NCI-H1105 treated with DMSO at 0.1 percent for 48 hours (cell line): ENCODE measurements at places on chromosomes 5 and 9.

- DNase-seq, result peak; percentile 41
Measured at GRCh38 chr9:36728651-36729520, 156.2 kb downstream of the MELK start.

- DNase-seq, result no peak
Measured at GRCh38 chr9:91332546-91333231, 29.0 kb downstream of the AUH start.

- DNase-seq, result no peak
Measured at GRCh38 chr5:106600803-106601202, 1069.9 kb downstream of the EFNA5 start.

- DNase-seq, result no peak
Measured at GRCh38 chr5:109601736-109602135, 88.0 kb upstream of the MAN2A1 start.

GRCh38 chr9:115969096-115969495 lies 184.5 kb upstream of the PAPPA start:
- DNase-seq, result no peak

DNA sequence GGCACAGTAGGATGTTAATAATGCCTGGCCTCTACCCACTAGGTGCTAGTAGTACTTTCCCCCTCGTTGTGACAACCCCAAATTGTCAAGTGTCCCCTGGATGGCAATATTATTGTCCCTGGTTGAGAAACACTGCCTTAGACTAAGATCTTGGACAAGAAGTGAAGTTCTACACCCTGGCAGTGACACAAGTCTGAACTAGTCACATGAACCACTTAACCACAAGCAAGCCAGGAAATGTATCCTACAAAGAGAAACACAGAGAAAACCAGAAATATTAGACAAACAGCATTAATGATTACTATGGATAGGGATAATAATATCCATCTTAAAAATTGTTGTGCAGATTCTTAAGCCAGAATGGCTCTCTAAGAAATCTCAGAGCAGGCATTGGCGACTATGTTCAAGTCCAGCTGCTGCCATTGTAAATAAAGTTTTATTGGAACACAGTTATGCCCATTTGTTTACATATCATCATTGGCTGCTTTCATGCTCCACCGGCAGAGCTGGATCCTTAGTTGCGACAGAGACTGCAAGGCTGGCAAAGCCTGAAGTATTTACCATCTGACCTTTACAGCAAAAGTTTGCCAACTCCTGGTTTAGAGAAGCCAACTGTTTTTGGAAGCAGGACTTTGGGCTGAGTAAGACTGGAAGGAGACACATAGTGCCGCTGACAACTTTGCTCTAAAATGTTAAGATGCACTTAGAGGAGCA lies 80.8 kb downstream of the NTRK2 start:
- no peak for DNase-seq

GRCh38 chr9:77495834-77496671 lies 152.1 kb downstream of the GNA14 start:
- peak; percentile 79 for DNase-seq

DNA sequence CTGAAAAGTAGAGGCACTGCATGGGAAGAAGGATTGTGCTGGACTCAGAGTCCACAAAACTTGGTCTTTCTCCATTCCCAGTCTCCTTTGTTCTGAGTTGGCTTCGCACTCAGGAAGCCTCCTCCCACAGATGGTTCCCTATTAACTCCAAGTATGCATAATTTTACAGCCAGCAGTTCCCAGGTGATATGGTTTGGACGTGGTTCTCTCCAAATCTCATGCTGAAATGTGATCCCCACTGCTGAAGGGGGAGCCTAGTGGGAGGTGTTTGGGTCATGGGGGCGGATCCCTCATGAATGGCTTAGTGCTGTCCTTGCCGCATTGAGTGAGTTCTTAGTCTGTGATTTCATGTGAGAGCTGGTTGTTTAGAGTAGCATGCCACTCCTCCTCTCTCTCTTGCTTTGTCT lies 86.6 kb downstream of the FEM1C start:
- no peak for DNase-seq

- DNase-seq, result no peak
Measured at GRCh38 chr5:39503155-39503554, 78.4 kb upstream of the DAB2 start.

- DNase-seq, result peak; percentile 60
Measured at GRCh38 chr5:104241046-104241445, 678.5 kb upstream of the NUDT12 start.

GRCh38 chr5:35826554-35826953 lies 30.1 kb upstream of the IL7R start:
- no peak for DNase-seq

- no peak for DNase-seq
Measured at GRCh38 chr5:26579712-26580111, 458.7 kb downstream of the CDH9 start.

DNA sequence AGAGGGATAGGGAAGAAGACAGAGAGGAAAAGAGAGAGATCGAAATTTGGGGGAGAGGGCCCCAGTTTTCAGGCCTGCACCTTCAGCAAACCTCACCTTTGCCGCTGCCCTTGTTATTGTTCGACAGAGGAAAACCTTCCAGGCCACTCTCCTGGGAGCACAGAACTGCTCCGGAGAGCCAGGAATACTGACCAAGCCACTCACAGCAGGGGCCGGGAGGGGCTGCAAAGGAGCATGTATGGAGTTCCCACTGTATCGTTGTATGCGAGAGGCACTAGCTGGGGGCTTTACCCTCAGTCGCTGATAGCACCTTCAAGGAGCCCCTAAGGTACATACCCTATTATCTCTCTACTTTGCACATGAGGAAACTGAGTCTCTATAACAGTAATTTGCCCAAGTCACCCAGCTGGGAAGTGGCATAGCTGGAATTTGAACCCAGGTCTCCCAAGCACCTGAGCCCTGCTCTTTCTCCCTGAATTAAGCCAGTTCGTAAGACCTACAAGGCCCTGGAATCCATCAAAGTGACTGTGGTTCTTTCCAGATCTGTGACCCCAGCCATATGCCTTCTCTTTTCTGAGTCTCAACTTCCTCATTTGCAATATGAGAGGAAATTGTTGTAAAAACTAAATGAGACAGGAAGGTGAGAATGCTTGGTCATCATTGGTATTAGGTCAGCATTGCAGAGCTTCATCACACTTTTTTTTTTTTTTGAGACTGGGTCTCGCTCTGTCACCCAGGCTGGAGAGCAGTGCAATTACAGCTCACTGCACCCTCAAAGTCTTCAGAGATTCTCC lies 21.0 kb upstream of the FOXE1 start:
- no peak for DNase-seq

DNA sequence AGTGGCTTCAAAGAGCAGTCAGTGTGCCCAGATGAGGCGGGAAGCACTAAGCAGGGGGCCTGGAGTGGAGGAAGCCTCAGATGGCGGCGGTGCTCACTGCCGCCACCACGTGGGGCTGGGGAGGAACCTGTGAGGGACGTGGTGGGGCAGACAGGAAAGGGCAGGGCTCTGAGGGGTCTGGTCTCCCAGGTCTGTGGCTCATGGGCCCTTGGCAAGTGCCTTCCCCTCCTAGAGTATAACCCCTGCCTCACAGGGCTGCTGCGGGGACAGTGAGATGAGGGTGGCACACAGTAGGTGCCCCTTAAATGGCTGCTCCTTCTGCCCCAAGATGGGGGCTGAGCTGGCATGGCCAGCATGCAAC lies 26.6 kb downstream of the NR5A1 start:
- no peak for DNase-seq

GRCh38 chr5:566636-567309 lies 42.5 kb upstream of the SLC9A3 start:
- DNase-seq, result no peak

- no peak for DNase-seq
Measured at GRCh38 chr5:102933721-102934459, 178.8 kb downstream of the PAM start.

GRCh38 chr9:135166565-135166964 lies 79.1 kb downstream of the OLFM1 start:
- DNase-seq, result no peak

DNA sequence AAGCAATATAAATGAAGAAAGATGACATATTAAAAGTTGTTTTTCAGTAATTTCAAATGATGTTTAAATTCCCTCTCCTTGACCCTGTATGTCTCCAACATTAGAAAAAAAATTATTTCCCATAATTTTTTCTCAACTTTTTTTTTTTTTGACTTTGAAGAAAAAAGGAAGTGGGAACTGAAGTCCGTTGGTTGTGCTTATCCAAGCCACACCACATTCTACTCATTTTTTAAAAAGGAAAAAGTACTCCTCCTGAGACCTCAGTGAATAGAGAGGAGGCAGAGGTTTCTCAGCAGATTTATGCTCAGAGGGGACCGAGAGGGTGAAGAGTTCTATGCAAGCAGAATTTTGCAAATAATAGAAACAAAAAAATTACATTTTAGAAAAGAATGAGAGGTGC lies 123.3 kb downstream of the PCSK5 start:
- DNase-seq, result no peak

- no peak for DNase-seq
Measured at GRCh38 chr5:104598285-104598684, 1035.7 kb upstream of the NUDT12 start.

DNA sequence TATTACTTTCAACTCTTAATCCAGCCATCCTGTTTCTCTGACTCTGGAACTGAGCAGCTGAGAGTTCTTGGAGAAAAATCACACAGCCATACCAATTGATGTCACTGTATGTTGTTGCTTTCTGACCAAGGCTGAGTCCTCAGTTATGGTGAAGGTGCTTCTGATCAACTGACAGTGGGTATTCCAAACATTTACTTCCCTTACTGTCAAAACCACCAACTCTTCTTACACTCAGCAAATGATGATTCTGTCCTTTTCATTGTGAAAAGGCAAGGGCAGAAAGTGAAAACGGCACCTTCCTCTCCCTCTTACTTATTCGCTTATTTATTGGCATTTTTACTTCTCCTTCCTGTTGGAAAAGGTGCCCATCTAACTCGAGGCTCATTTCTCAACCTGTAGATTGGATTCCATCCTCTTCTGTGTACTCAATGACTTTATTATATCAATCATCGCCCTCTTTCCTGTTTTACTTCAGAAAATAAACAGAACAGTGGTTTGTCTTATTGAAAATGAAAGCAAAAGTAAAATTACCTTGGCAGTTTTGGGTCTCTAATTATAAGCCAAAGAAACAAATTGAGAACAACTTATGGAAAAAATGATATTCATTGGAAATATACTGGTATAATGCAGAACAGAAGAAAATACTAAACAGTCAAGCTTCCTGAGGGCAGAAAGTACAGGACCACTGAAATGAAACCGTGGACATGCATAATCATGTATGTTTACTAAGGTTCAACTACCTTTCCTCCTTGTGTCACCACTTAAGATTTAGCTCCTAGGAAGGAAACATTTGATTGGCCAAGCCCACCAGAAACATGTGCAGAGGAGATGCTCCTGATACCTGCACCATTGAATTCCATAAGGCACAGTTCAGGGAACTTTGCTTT lies 104.5 kb upstream of the CHD1 start:
- DNase-seq, result no peak

GRCh38 chr9:87551772-87552217 lies 54.1 kb downstream of the DAPK1 start:
- DNase-seq, result no peak

- DNase-seq, result no peak
Measured at GRCh38 chr9:70259512-70259802, 679 bp downstream of the SMC5 start.

DNA sequence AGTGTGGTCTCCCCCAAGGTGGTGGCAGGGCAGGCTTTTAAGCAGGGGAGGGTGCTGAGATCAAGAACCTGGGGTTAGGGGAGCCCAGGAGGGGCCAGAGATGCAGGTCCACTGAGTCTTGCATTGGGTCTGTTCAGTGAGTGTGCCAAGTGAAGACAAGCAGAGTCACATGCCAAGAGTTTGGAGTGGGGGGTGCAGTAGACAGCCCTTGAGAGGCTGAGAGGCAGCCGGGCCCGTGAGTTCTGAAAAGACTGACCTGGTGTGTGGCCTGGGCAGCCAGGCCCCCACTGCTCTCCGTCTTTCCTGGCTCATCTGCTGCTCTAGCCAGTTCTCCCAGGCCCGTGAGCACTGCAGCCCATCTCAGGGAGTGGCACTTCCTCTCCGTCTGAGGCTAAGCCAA lies 120.0 kb downstream of the DAB2IP start:
- DNase-seq, result no peak

GRCh38 chr5:171434874-171435273 lies 15.4 kb downstream of the FGF18 start:
- DNase-seq, result no peak

GRCh38 chr5:33563983-33564908 lies 123.5 kb downstream of the TARS1 start:
- DNase-seq, result no peak

- no peak for DNase-seq
Measured at GRCh38 chr9:135885100-135885853, 22.1 kb downstream of the CAMSAP1 start.

DNA sequence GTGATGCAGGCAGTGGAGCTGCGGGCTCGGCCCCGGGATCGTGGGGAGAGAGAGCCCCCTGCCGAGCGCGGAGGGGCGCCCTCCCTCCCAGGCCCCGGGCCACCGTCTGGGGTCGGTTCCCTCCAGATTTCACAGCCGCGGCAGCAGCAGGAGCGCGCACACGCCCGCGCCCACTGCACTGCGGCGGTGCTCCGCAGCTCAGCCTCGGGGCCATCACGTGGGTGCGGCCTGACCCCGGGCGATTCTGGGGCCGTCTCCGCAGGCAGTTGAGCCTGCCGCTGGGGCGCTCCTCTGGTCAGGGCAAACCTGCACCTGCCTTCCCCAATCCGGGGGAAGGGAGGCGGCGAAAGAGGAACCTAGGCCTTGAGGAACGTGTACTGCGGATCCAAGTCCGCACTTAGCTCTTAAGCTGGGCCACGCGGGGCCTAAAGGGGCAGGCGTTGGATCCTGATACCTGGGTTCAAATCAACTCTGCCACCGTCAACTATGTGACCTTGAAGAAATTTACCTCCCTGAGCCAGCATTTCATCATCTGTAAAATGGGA lies 9.4 kb upstream of the DELE1 start:
- DNase-seq, result no peak

DNA sequence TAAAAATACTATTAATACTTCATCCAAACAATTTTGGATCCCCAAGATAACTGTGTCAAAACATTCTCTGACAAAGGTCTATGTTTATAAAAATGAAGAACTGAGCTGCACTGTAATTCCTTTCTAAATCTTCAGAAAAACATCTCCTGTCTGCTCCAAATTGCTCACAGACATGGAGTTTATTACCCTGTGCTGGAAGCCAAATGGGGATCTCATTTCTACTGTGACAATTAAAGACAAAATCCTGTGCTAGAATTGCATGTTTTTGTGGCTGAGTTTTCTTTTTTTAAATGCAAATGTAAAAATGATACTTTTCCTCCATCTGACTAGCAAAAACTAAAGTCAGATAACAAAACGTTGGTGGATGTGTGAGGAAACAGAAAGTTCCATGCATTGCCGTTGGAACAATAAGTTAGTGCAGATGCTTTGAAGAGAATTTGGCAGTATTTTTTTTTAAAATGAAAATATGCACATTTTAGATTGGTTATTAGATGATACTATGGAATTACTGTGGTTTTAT lies 93.5 kb downstream of the GNA14 start:
- no peak for DNase-seq
